ENCODE measurements at places on chromosomes 13 and 19.
A peak's percentile ranks its signal among the peaks of the same experiment; 100 is the strongest.

DNA sequence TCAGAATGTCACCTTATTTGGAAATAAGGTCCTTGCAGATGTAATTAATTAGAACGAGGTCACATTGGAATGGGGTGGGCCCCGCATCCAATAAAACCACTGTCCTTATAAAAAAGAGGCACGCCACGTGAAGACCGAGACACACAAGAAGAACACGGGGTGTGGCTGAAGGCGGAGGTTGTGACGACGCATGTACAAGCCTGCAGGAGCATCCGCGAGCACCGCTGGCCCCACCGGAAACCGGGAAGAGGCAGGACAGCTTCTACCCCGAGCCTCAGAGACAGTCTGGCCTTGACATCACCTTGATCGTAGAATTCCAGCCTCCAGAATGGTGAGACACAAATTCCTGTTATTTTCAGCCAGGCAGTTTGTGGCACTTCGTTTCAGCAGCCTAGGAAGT lies 177.9 kb downstream of the COL4A1 start:
- no peak for DNase-seq

- DNase-seq: no peak
Observed at GRCh38 chr13:77040076-77040475, 13.1 kb upstream of the FBXL3 start.

DNA sequence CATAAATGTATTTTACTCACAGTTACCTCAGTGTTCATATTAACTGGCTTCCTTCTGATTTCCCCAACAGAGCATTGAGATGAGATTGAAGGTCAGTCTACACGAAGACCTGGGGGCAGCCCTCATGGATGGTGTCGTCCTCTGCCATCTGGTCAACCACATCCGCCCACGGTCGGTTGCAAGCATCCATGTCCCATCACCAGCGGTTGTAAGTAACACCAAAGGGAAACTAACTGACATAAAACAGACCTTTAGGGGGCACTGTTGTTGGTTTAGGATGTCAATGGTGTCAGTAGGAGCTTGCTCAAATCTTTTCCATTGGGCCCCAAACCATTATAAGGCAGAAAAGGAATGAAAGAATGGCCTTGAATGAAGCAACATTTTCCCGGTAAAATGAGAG lies 68.2 kb downstream of the ESD start:
- DNase-seq: peak; percentile 7

- DNase-seq: no peak
Observed at GRCh38 chr13:89432997-89433396, 1761.8 kb downstream of the SLITRK5 start.

- DNase-seq: no peak
Observed at GRCh38 chr19:18239303-18239702, 13.1 kb upstream of the PDE4C start.

- DNase-seq: no peak
Observed at GRCh38 chr13:44188257-44188656, 185.4 kb upstream of the SERP2 start.

- DNase-seq: no peak
Observed at GRCh38 chr19:58584498-58585441, 11.6 kb upstream of the MZF1 start.

DNA sequence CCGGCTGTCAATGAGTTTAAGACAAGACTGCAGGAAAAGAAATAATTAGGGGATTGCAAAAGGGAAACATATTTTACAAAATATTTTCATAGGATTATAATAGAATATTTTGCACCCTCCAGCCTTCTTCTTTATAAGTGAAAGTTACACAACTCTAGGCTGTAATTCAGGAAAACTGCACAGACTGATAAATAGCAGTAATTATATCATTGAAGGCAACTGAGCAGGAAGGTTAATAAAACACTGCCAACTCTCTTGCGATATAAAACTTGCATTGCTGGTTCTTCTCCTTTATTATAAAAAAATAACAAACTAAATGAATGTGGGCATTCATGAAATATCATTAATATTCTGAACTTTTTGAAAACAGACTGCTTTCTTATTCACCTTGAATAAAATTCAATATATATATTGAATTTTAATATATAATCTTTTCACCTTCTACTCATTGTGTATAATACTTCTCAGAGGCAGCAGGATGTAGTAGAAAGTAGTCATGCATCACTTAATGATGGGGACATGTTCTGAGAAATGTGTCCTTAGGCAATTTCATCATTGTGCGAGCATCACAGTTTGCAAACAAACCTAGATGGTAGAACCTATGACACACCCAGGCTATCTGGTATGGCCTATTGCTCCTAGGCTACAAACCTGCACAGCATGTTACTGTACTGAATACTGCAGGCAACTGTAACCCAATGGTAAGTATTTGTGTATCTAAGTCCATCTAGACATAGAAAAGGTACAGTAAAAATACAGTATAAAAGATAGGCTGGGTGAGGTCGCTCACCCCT lies 24.9 kb upstream of the STARD13 start:
- DNase-seq: no peak

- no peak for DNase-seq
Observed at GRCh38 chr13:36950920-36951319, 30.9 kb upstream of the SMAD9 start.

DNA sequence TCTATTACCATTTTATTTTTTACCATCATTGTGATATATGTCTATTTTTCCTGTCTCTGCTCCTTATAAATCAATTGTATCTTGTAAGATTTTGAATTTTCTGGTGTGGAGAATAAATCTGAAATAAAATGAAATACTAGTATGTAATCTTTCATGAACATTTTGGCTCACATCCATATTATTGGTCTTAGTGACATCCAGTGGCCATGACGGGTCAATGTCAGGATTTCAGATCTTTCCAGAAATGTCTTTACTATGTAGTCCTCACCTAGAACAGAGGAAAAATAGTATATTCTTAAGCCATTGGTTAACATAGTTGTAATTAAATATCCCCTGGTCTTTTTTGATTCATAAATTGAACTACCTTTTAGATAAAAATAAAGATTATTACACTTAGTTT lies 109.8 kb upstream of the GPC6 start:
- no peak for DNase-seq

DNA sequence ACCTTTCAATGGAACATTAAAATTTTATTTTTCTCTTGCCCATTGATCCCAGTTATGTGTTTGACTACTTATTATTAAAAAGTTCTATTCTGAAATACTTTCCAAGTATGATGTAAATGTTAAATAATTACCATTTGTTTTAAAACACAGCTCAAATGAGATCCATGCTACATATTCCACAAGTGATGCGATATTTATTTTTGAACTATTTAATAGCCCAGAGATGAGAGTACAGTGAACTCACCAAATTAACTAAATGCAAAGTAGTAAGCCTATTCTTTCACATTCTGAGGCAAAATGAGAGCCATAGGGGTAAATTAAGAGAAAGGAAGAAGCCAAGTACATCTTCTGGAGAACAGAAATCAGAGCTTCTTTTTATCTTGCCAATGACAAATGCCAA lies 1.2 kb upstream of the DCLK1 start:
- DNase-seq: no peak

DNA sequence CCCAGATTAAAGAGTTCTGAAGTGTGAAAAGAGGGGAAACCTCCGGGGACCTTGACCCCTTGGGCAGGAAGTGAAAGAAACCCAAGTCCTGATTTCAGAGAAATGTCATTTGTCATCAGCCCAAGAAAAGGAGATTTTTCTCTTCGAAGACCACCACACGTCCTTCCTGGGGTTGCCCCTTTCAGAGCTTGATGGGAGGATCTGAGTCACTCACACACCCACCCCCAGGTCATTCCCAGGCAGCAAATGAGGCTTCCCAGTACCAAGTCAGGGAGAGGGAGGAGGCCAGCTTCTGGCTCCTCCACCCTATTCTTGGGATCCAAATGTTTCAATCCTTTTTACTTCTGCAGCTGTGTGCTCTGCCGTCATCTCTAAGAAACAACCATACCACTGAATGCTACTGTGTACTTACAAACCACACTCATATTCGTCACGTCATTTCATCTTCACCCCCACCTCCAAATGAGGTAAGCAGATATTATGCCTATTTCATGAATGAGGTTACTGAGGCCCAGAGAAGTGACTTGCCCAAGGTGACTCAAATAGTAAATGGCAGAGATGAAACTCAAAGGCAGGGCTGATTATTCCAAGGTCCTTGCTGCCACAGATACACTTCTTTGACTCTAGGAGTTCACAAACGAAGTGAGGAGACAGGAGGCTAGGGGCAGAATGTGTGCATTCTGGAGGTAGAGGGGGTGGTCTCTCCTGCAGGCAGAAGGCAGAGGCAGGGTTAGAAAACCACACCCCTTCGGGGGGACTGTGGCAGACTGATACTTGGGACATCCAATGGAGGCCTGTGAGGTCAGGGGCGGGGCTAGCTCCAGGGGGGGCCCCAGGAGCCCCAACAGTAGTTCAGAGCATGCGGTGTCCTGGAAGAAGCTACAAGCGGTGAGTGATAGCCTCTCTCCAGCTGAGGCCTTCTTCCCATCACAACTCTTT lies 5.0 kb upstream of the KMT2B start:
- DNase-seq: peak; percentile 74

DNA sequence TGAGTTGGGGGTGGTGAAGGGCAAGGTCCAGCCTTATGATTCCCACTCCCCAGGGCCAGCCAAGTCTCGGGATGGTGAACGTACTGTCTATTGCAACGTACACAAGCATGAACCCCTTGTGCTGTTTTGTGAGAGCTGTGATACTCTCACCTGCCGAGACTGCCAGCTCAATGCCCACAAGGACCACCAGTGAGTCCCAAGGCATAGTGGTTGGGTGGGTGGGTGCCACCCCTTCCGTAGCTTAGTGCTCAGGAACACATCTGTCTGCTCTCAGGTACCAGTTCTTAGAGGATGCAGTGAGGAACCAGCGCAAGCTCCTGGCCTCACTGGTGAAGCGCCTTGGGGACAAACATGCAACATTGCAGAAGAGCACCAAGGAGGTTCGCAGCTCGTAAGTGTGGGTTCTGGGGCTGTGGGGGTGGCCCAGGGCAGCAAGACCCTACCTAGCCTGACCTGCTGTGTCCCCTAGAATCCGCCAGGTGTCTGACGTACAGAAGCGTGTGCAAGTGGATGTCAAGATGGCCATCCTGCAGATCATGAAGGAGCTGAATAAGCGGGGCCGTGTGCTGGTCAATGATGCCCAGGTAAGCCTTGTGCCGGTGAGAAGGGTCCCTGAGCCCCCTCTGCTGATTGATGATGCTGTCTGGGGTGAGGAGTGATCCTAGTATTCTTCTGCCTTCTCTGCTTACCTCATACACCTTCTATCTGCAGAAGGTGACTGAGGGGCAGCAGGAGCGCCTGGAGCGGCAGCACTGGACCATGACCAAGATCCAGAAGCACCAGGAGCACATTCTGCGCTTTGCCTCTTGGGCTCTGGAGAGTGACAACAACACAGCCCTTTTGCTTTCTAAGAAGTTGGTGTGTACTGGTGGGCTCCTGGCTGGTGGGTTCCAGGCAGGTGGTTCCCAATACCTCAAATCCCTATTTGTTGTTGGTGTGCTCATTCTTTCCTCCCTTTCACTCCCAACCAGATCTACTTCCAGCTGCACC lies 3.8 kb downstream of the TRIM28 start:
- DNase-seq: no peak

DNA sequence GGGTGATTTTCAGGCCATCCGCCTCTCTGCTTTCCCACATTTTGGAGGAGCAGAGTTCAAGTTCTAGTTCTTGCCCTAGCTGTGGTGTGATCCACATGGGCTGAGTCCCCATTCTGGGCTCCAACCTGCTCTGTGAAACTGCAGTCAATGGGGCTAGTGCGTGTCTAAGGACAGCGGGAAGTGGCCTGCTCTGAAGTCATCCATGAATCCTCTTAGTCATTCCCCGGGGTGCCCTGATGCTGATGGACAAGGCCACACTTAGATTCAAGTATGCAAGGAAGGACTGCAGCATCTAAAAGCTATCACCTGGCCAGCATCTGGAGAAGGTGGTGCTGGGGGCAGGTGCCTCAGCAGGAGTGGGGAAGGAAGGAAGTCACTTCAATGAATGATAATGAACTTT lies 94.6 kb downstream of the TSHZ3 start:
- no peak for DNase-seq

DNA sequence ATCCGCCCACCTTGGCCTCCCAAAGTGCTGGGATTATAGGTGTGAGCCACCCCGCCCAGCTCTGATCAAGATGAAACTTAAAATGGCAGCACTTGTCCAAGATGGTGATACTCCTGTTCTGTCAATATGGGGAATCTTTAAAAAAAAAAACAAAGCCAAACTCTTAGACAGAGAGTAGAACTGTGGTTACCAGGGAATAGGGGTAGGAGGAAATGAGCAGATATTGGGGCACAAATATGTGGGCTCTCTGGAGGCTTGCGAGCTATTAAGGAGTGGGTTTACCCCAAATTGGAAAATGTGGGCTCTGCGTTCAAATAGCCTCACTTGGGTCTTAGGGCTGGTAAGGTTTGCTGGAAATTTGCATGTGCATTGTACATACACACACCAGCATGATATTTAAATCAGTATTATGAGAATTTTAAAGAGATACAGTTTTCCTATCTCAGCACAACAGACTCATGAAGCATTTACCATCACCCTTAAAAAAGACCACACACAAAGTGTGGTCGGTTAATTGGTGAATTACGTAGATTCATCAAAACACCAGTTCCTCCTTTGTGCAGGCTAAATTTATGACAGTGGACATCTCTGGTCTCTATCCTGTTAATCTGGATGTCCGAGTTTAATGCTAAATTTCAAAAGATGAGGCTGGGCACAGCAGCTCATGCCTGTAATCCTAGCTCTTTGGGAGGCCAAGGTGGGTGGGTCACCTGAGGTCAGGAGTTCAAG lies 11.3 kb downstream of the CD70 start:
- DNase-seq: no peak

DNA sequence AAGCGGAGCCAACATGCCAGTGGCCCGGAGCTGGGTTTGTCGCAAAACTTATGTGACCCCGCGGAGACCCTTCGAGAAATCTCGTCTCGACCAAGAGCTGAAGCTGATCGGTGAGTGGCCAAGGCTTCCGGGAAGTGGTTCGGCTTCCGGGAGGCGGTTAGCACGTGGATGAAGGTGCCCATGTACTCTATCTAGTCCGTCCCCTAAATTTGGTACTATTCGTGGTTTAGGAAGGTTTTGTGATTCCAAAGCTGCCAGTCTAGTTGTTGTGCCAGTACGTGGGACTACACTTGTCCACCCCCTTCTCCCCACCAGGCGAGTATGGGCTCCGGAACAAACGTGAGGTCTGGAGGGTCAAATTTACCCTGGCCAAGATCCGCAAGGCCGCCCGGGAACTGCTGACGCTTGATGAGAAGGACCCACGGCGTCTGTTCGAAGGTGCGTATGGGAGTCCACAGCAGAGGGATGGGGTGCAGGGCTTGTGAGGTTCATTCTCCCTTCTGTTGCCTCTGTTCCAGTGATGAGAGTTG lies 579 bp downstream of the RPS9 start:
- DNase-seq: no peak

- DNase-seq: no peak
Observed at GRCh38 chr13:61045251-61045650, 370.4 kb downstream of the PCDH20 start.

All from activated naive CD4-positive, alpha-beta T cell treated with anti-CD3 and anti-CD28 coated beads, Interleukin-2, amount 50 U/mL, for 72 hours (primary cell).